Activated CD4-positive, alpha-beta T cell treated with anti-CD3 and anti-CD28 coated beads, Interleukin-2, amount 50 U/mL, for 4 hours (primary cell): ENCODE measurements at places on chromosomes 4 and X.

DNA sequence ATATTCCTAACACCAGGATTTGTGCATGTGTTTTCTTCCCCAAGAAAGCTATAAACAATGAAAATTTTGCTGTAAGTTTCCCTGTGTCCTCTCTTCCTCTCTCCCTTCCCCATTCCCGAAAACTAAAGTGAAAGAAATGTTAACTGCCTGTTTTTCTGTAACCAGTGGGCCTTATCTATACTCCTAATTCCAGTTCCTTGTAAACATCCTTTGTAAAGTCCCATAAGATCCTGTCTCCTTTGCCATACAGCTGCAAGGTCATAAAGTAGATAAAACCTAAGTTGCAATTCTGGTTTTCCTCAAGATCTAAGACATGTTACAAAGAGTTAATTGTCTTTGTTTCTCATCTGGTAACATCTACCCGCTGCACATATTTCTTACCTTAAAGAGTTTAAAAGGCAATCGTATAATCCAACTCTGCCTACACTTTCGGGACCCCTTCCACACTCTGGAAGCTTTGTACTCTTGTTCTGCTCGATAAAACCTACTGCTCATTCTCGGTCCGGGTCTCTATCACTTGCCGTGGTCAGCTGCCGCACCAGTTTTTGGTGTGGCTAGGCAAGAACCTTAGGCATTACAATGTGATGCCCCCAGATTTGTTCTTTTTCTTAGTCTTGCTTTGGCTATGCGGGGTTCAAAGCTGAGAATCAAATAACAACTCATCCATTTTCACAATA lies 20.5 kb downstream of the UGT2B7 start:
- no peak for DNase-seq

- no peak for DNase-seq
These were observed 9.7 kb upstream of the CLNK start for GRCh38 chr4:10694151-10694827.

- DNase-seq: no peak
These were observed 300.8 kb downstream of the PCDH7 start for GRCh38 chr4:31021008-31021407.

- DNase-seq: no peak
These were observed 259.9 kb upstream of the JADE1 start for GRCh38 chr4:128549636-128550035.

- DNase-seq: no peak
These were observed 368.0 kb downstream of the FAT4 start for GRCh38 chr4:125682730-125683129.
